ENCODE measurements at places on chromosomes 16 and 17.

GRCh38 chr17:81518785-81519283 is 6.2 kb upstream of the ACTG1 start:
- ATAC-seq = no peak

DNA sequence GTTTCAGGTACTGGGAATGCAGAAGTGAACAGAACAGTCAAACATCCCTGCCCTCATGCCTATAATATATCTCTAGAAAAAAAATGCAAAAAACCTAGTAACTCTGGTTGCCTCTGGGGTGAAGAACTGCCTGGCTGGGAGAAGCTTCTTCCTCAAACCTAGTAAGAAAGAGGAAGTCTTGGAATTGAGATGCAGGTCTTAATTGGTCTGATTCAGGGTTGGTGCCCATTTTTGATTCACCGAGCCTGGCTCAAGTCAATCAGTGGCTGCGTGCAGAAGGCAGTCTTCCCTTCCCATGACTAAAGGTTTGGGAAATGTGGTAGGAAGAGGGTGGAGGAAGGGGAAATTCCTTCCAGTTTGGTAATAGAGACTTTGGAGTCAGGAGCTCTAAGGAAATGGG is 22.4 kb downstream of the CDRT15 start:
- no peak for ATAC-seq

GRCh38 chr16:4976611-4977145 is 18.5 kb downstream of the SEC14L5 start:
- ATAC-seq = no peak

- ATAC-seq = no peak
Measured at GRCh38 chr17:66671156-66671555, 163.8 kb upstream of the CACNG5 start.

GRCh38 chr17:28969706-28970393 is 18.5 kb upstream of the PHF12 start:
- ATAC-seq = no peak

DNA sequence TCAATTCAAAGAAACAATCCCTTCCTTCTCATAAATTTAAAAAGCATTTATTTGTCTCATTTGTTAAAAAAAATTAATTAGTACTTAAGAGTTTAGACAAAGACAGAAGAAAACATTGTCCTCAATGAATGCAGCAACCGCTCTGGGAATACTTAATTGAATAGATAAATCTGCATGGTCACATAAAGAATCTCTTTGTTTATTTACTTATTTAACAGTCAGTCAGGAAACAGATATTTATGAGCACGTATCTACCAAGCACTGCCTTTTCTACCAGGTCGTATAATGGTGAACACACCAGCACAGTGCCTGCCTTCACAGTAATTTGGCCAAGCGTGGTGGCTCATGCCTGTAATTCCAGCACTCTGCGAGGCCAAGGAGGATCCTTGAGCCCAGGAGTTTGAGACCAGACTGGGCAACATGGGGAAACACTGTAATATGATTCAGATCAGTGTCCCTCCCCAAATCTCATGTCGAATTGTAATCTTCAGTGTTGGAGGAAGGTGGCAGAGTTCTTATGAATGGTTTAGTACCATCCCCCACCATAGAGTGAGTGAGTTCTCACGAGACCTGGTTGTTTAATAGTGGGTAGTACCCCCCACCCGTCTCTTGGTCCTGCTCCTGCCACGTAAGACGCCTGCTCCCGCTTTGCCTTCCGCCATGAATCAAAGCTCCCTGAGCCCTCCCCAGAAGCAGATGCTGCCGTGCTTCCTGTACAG is 8.1 kb downstream of the WIPI1 start:
- no peak for ATAC-seq

DNA sequence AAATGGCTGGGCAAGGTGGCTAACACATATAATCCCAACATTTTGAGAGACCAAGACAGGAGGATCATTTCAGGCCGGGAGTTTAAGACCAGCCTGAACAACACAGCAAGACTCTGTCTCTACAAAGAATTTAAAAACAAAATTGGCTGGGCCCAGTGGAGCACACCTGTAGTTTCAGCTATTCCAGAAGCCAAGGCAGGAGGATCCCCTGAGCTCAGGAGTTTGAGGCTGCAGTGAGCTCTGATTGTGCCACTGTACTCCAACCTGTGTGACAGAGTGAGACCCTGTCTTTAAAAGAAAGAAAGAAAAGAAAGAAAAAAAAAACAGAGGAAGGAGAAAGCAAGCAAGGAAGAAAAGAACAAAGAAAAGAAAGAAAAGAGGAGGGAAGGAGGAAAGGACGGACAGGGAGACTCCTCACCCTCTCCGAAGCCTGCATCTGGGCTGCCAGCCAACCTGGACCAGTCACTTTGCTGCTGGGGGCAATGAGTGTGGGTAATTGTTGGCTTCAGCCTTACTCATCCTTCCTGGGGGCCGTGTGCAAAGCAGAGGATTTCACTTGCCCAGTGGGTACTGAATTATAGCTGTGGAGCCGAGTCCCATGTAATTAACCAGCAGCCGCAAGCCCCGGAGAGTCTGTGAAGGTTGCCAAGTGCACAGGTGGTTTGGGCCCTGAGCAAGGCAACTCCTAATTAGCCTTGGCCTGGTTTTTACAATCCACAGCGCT is 6.7 kb upstream of the MT4 start:
- no peak for ATAC-seq

DNA sequence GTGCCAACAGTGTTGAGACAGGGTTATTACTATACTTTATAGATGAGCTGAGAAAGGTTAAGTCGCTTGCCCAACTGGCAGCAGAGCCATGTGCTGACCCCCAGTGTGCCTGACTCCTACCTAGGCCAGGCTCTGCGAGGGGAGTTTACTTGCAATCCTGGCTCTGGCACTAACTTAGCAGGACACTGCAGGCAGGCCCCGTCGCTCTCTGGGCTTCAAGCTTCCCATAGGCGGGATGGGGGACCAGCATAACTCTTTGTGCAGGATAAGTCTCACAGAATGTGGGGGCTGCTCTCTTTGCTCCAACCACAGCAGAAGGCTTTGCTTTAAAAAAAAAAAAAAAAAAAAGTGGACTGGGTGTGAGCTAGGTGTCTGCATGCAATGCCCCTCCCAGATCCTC is 102.7 kb downstream of the GNAO1 start:
- ATAC-seq = no peak

- ATAC-seq = no peak
Measured at GRCh38 chr17:4509923-4510617, 11.4 kb downstream of the SPNS2 start.

GRCh38 chr17:3049705-3050295 is 13.6 kb downstream of the OR1D5 start:
- ATAC-seq = no peak

DNA sequence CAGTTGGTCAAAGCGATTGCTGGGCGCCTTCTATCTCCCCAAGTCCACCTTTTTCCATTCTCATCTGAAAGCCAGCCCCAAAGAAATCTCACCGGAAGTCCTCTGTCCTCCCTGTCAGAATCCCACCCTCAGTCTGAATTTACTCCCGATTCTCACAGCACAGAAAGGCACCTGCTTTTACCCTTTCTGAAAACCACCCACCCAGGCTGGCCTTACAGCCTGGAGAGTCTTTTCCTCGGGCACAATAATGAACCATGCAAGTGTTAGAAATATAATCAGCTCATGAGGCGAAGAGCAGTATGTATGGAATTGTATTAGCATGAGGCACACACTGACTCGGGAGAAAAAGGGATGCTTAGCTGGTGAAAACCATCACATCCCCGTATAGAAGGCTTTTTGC is 1.2 kb upstream of the ZFHX3 start:
- no peak for ATAC-seq

GRCh38 chr17:41500131-41500911 is 5.1 kb downstream of the KRT13 start:
- ATAC-seq = no peak

- ATAC-seq = no peak
Measured at GRCh38 chr17:34658811-34659560, 79.6 kb downstream of the TMEM132E start.

- ATAC-seq = no peak
Measured at GRCh38 chr16:87721622-87722585, 43.9 kb downstream of the KLHDC4 start.

DNA sequence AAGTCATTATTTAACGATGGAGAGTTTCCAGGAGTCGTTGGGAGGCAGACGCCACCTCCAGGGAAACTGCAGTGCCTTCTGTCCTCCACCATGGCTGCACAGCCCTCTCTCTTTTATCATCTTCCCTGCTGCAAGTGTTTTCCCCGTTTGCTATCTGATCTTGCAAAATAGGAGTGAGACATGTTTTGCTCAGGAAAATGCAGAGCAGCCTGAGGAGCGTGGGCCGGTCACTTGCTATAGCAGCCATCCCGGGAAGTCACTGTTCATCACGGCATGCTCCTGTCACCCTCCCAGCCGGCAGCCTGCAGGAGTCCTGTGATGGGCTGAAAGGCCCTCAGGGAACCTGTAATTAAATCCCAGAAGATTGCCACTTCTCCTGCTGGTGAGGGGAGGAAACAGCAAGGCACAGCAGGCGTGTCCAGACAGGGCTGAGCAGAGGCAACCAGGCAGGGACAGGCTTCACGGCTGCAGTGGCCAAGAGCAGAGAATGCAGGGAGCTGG is 143.1 kb downstream of the GSG1L start:
- no peak for ATAC-seq

- ATAC-seq = no peak
Measured at GRCh38 chr16:71973001-71973400, 27.2 kb downstream of the PKD1L3 start.

GRCh38 chr17:1384905-1385435 is 15.1 kb downstream of the YWHAE start:
- no peak for ATAC-seq

DNA sequence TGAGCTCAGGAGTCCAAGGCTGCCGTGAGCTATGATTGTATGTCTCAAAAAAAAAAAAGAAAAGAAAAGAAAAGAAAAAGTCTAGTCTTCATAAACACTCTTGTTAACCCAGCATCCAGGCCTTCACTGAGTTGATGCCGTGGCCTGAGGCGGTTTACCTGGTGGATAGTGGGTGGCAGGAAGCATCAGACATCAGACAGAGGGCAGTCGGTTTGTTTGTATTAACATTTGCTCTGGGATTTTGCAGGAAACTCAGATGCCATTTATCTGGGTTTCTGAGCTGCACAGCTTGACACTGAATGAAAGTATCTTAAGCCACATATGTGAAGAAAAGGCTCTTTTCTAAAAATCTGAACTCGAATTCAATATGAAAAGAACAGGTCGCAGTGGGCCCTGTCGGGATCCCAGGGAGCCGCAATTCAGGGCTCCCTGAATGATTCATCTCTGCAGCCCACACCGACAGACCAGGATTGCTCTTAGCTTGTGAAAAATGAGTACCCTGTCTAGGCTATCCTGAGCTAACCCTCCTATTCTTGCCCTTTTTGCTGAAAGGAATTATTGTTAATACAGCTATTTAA is 1.1 kb upstream of the DBNDD1 start:
- no peak for ATAC-seq

GRCh38 chr17:45104497-45104896 is 27.8 kb downstream of the PLCD3 start:
- ATAC-seq = no peak

DNA sequence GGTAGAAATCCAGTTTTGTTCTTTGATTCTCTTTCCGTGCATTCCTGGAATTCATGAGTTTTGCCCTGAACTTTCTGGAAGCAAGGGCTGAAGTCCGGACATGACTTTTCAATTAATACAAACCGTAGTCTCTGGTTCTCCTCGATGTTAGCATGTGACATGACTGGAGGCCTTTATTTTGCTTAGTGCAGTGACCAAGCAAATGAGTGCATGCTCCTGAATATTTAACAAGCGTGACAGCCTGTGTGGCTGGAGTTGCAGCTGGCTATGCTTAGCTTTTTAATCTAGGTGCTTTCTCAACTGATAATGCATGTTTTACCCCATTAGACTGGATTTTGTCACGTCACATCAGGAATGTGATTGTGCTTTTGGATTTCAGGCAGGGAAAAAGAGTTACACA is 302.1 kb downstream of the MAP2K6 start:
- no peak for ATAC-seq

DNA sequence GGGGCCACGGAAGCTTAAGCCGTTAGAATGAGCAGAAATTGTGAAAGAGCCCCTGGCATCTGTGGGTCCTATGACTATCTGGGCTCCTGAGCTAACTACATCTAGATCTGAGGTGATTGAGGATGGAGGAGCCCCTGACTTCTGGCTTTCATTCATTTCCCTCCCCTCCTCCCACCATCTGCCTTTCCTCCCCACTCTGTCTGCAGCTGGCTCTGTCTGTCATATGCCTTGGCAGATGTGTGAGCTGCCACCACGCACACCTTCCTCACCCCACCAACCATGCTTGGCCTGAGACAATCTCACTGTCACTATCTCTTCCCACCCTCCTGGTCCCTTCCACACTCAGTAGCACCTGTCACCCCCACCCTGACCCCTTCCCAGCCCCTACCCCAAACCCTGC is 5.1 kb downstream of the CD300E start:
- no peak for ATAC-seq

DNA sequence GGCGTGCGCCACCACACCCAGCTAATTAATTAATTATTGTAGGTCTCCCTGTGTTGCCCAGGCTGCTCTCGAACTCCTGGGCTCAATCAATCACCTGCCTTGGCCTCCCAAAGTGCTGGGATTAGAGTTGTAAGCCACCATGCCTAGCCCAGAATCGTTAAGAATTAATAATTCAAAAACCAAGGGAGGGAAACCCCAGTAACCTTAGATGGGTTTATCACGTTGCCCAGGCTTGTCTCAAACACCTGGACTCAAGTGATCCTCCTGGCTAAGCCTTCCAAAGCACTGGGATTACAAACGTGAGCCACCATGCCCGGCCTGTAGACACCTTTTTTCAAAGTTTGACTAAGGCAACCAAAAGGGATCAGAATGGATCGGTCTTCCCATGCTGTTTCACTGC is 21.6 kb downstream of the CD300LF start:
- ATAC-seq = no peak

GRCh38 chr16:84952335-84953189 is 58.8 kb downstream of the ZDHHC7 start:
- peak; percentile 84 for ATAC-seq

- no peak for ATAC-seq
Measured at GRCh38 chr17:12977008-12977751, 40.6 kb downstream of the ELAC2 start.

DNA sequence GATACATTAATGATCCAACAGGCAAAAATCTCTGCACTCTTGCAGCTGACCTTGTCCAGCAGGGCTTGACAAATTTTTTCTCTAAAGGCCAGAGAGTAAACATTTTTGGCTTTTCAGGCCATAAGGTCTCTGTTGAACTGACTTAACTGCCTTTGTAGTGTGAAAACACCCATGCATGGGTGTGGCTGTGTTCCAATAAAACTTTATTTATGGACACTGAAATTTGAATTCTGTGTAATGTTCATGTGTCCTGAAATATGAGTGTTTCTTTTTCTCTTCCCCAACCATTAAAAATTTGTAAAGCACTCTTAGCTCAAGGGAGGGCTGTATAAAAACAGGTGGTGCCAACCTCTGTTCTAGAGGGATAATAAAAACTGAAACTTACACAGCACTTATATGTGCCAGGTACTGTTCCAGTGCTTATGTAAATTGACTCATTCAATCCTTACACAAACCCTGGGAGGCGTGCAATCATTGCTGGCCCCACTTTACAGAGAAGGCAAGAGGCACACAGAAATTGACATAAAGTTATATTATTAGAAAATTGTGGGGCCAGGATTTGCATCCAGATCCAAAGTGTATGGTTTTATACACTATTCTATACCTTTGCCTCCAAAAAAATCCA is 18.8 kb upstream of the ZNF423 start:
- ATAC-seq = no peak

All from activated CD4-positive, CD25-positive, alpha-beta regulatory T cell treated with anti-CD3 and anti-CD28 coated beads, Interleukin-2, amount 50 U/mL, for 24 hours (primary cell).